Naive thymus-derived CD4-positive, alpha-beta T cell (primary cell): ENCODE measurements at places on chromosomes 12 and 14. TPM values are rescaled to one million over a fixed set of nuclear protein-coding genes. Genes with fewer than 3 reads are reported as not detected.

The SLC38A4 gene
- not detected for total RNA-seq

GRCh38 chr14:33282331-33283230 is 343.9 kb downstream of the NPAS3 start:
- DNase-seq, result no peak

The AP5M1 gene
- total RNA-seq, result 54.1 TPM

DNA sequence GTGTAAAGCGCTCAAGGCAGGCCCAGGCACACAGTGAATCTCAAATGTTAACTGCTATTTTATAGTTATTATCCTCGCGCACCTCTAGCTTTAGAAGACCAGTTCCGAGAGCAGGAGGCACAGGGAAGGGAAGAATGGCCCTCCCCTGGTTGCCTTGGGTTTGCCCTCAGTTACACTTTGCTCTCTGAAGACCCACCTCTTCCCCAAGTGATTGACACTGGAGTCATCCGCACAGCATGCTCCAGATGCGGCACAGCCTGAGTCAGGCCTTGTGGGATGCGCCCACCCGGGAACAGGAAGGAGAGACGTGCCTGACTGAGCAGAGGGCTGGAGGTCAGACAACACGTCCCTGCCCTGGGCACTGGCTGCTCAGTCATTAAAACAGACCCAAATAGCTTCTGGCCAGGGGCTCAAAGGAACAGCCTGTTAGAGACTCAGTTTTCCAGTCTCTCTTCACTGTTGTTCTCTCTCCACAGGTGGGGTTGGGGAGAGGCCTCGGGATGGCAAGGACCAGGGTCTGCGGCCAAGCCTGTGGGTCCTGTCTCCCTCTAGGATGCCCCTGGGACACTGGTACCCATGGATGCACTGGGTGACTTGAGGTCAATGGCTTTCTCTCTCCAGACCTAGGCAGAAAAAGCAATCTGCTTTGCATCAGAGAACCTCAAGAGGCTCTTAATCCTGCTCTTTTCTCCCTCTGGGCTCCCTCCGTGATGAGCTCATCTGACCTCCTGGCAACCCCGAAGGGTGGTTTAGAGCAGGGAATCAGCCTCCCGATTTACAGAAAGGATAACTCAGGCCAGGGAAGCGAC is 13.6 kb upstream of the MLXIP start:
- DNase-seq, result no peak

- DNase-seq, result no peak
Observed at GRCh38 chr12:106131676-106132075, 7.1 kb downstream of the NUAK1 start.

DNA sequence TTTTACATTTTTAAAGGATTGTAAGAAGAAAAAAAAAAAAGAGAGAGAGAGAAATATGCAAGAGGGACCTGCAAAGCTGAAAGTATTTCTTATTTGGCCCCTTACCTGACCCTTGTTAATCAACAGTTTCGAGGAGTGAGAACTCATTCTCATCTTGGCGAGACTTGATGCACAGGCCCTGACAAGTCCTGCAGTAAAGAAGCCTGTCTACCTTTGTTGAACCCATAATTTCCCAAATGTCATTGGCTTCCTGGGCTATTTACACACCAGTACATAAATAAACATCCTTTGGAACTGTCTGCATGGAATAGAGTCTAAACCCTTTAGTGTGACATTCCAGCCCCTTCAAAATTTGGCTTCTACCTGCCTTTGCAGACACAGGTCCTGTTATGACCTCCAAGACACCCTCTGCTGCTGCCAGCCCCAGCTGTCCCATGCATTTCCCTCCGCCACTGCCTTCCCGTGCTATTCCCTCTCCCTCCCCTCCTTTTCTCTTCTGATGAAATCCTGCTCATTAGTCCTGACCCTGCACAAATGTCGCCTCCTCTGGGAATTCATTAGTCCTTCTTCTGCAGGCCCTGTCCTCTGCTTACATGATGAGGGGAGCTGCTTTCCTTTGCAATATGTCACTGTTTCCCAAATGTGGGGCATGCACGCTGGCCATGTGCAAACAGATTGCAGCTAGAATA is 35.1 kb downstream of the MYL2 start:
- no peak for DNase-seq

- no peak for DNase-seq
Observed at GRCh38 chr12:47311010-47311409, 231.3 kb upstream of the AMIGO2 start.

- DNase-seq, result no peak
Observed at GRCh38 chr12:77382096-77382742, 316.9 kb upstream of the E2F7 start.

The C12orf54 gene
- total RNA-seq, result not detected

GRCh38 chr12:89882050-89882449 is 173.4 kb upstream of the ATP2B1 start:
- no peak for DNase-seq

The ANKS1B gene
- total RNA-seq, result 0.28 and 0.97 TPM in 2 replicates

DNA sequence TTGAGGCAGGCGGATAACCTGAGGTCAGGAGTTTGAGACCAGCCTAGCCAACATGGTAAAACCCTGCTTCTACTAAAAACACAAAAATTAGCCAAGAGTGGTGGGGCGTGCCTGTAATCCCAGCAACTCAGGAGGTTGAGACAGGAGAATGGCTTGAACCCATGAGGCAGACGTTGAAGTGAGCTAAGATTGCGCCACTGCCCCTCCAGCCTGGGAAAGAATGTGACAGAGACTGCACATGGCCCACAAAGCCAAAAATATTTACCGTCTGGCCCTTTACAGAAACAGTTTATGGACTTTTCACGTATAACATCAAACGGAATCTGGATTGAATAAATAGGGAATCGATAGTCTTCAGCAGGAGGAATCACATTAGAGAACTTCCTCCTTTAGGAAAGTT is 3.5 kb downstream of the RSRC2 start:
- no peak for DNase-seq

- no peak for DNase-seq
Observed at GRCh38 chr14:52399104-52399503, 85.0 kb downstream of the PTGER2 start.

GRCh38 chr14:98177551-98177950 is 1094.4 kb downstream of the BCL11B start:
- no peak for DNase-seq

The AKAP6 gene
- total RNA-seq, result 4.1 TPM

The PIK3C2G gene
- total RNA-seq, result not detected

DNA sequence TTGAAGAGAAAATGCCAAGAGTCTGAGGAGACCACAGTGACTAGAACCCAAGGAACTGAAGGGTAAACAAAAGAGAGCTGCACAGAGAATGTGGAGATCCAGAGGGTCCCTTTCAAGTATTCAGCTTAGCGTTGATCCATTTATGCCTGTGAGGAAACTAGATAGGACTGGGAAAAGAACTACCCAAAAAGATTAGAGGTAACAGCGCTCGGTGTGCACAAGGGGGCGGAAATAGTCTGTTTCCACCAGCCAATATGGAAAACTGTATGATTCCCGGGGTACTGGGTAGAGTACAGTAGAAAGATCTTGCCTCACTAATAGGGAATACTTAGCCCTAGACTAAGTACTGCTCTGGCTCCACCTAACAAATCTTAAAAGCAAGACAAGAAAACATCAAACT is 135.5 kb downstream of the DPF3 start:
- DNase-seq, result no peak

GRCh38 chr14:59753512-59753911 is 117.1 kb downstream of the RTN1 start:
- no peak for DNase-seq

The DACT1 gene
- total RNA-seq, result 29.5 TPM

The ALG10B gene
- total RNA-seq, result 11.8 and 12.5 TPM in 2 replicates

GRCh38 chr14:65336191-65336591 is 76.3 kb upstream of the FUT8 start:
- DNase-seq, result no peak

DNA sequence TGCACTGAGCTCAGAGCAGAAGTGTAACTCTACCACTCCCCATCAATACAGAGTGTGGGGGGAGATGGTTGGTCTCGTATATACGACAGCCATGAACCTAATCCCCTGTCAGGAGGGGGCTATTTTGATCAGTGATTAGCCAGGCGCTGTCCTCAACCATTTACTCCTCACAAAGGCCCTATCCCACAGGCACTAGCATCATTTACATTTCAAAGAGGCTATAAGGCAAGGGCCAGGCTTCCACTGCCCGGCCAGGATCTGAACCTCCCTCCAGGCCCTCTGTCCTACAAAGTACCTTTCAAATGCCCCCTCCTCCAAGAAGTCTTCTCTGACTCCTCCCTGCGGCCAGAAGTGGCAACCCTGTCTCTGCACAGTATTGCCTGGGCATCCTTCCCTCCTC is 74.7 kb downstream of the ITPK1 start:
- DNase-seq, result no peak

DNA sequence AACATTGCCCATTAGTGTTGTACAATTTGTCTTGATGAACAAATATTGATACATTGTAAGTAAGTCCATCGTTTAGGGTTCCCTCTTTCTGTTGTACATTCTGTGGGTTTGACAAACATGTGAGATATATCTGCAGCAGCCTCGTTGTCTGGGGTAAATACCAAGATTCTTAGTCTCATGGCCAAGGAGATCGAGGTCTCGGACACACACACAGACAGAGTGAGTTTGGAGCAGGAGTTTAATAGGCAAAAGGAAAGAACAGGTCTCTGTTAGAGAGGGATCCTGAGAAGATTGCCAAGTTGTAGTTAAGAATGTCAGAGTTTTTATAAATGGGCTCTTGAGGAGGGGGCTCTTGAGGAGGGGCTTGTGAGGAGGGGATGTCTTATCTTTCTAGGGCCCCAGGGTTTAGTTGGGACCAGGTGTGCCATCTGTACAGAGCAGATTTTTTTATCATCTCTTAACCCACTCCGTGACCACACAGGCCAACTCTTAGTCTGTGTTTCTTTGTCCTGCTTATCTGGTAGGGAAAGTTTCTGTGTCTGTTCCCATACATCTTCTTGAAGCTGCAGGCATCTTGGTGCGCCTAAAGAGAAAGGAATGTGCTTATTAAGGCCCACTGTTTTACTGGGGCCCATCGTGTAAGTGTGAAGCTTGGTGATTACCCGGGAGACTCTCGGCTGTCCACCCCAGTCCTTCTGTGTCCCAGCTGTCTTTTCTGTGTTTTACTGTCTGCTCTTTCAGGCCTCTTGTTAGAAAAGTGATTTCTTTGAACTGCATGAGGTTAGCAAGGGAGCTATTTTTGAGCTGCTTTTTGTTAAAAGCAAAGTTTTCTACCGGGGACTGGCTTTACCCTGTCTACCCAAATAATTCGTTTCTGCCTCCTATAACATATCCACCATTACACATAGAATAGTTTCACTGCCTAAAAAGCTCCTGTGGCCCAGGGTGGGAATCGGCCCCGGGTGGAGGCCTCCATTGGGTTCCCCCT is 22.4 kb upstream of the CLEC2D start:
- DNase-seq, result no peak

The PLEKHD1 gene
- total RNA-seq, result 0.30 TPM

The FBXL14 gene
- total RNA-seq, result 25.6 TPM

DNA sequence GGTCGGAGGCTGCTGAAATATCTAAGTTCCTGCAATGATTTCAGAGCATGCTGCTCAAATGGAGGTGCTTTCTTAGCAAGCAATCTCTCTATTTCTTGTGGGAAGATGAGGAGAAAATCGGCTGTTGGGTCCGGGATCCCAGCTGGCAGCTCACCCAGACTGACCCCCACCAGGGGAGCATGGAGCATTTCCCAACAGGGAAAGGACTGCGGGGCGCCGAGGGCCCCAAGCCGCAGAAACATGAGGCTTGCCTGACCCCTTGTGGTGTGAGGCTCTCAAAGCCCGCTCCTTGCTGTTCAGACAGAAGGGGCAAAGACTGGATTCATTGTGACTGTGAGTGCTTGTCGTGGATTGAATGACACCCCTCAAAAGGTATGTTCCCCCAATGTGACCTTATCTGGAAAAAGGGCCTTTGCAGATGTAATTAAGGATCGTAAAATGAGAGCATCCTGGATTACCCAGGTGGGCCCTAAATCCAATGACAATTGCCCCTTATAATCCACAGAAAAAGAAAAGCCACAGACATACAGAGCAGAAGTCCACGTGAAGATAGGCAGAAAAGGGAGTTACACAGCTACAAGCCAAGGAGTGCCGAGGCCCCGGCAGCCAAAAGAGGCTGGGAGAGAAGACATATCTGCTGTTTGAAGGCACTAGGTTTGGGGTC is 116.3 kb upstream of the VASH1 start:
- DNase-seq, result no peak

The KCNMB4 gene
- total RNA-seq, result 1.8 TPM

DNA sequence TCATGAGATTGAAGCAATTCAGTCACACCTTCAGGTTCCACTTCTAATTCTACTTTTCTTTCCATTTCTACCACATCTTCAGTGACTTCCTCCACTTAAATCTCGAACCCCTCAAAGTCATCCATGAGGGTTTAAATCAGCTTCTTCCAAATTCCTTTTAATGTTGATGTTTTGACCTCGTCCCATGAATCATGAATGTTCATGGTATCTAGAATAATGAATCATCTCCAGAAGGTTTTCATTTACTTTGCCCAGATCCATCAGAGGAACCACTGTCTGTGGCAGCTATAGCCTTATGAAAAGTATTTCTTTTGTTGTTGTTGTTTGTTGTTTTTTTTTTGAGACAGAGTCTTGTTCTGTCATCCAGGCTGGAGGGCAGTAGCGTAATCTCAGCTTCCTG is 7.6 kb downstream of the RXYLT1 start:
- no peak for DNase-seq

The FGF23 gene
- total RNA-seq, result not detected

DNA sequence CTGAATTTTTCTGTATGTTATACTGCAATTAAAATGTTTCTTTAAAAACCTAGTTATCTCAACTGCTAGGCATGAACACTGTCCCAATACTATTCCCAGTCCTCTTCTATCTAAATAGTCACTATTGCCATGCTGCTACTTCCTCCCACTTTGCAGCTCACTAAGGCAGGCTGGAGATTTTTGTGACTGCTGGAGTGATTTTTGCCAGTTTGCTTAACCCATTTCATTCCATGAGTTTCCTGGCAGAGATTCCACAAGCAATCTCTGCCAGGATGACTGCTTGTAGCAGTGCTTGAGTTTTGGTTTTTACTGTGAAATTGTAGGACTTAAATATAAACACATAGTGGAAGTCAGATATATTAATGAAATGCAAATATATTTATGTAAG is 80.8 kb downstream of the BHLHE41 start:
- no peak for DNase-seq

- peak; percentile 72 for DNase-seq
Observed at GRCh38 chr12:68119724-68120211, 39.8 kb downstream of the IFNG start.

The CFAP251 gene
- total RNA-seq, result 0.38 TPM

GRCh38 chr12:15859116-15859515 is 23.1 kb upstream of the STRAP start:
- no peak for DNase-seq

The HAL gene
- total RNA-seq, result 1.1 TPM
